Vagina (tissue), 2 donors: ENCODE measurements at places on chromosomes 12 and 14.
A peak's percentile ranks its signal among the peaks of the same experiment; 100 is the strongest.

DNA sequence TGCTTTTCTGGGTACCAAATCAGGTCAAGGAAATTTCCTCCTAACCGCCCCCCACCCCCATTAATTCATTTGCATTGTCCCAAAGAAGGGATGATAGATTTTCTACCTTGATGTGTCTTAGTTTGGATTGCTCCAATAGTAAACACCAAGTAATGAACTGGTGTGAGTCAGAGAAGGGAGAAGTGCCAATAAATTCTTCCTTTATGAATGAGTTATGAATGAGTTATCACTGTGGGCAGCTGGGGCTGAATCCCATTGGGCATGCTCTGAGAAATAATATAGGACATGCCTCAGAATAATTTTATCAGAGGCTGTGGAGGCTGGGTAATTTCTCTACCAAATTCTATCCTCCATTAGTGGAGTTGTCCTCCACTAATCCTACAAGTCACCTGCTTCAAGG lies 277.9 kb upstream of the FLRT2 start:
- DNase-seq = no peak

GRCh38 chr14:73731111-73731510 lies 16.9 kb upstream of the PNMA1 start:
- DNase-seq = no peak

DNA sequence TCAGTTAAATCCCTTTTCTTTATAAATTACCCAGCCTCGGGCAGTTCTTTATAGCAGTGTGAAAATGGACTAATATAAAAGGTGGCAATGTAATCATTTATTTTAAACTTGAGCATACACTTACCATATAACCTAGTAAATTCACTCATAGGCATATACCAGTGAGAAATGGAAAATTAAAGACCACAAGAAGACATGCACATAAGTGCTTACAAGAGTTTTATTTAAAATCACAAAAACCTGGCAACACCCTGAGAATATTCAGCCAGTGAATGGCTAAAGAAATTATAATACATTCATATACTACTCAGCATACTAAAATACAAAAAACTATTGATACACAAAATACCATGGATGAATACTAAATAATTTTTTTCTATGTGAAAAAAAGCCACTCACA lies 1017.5 kb upstream of the TMEM132C start:
- no peak for DNase-seq

DNA sequence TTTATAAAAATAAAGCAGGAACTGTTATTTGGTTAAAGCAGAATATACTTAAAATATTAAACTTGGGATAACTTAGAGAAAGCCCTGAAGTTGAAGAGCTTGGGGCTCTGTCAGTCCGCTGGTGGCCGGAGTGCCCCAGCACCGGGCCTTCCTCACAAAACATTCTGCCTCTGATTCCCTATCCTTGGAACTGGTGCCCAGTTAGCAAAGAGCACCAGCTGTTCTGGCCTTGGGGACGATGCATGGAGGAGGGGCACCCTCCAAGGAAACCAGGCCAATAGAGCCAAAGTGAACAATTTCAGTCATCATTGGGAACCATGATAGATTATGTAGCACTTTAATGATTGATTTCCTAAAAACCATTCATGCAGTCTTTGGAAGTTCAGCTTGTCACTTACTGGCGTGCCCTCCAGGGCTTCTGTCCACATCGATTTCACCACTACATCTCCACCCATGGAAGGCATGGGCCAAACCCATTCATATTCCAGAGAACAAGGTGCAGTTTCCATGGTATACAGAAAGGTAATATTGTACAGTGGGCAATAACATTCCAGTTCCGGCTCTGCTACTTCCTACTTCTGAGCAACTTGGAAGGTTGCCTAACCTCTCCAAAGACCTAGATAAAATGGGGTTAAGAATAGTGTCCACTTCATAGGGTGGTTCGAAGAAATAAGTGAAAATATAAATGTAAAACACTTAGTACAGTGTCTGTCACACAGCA lies 145.9 kb downstream of the ETV6 start:
- DNase-seq = no peak

- DNase-seq = no peak
Observed at GRCh38 chr14:26841326-26841725, 243.5 kb upstream of the NOVA1 start.

- no peak for DNase-seq
Observed at GRCh38 chr12:3389986-3390385, 101.0 kb upstream of the PRMT8 start.

GRCh38 chr14:54481695-54482094 lies 7.1 kb downstream of the GMFB start:
- DNase-seq = no peak

- DNase-seq = no peak
Observed at GRCh38 chr12:104494137-104494792, 37.5 kb downstream of the CHST11 start.

DNA sequence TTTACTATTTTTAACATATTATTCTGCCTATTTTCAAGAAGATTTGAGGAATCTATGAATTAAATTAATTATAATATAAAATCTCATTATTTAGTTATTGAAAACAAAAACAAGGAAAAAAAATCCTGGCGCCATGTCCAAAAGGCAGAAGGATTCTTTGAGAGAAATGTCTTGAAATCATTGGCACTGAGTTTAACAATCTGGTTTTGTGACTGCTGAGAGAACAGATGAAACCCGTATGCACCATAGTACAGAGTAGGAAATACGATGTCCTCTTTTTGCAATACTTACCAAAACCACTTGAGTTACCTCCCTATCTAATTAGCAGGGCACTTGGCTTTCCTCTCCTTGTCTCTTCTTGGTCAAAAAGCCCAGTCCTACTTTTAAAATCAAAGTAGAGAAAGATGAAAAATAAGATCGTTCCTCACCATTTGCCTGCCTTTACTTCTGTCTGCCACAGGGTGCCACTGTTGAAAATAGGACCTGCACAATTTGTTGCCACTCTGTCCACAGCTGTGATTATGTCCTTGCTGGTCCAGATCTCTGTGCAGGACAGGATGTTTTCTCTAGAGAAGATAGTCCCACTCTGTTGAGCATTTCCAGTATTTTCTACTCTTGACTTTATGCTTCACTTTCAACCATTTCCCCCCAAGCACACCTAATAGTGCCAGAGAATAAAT lies 179.7 kb downstream of the PDZRN4 start:
- DNase-seq = no peak

DNA sequence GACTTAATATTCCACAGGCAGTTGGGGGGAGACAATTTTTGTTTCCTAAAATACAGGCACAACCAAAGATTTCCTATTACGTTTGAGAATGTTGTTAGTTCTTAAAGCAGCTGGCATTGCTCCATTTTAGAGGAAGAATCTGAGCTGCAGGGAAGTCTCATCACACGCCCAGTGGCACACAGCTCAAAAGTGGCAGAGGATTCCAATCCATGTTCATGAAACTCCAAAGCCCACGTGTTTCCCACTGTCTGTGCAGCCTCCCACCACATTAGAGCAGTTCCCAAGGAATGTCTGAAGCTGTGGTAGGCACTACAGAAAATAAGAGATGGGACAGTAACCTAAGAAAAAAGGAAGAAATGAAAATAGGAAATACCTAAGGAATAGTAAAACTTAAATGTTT lies 6.1 kb upstream of the IL26 start:
- no peak for DNase-seq

DNA sequence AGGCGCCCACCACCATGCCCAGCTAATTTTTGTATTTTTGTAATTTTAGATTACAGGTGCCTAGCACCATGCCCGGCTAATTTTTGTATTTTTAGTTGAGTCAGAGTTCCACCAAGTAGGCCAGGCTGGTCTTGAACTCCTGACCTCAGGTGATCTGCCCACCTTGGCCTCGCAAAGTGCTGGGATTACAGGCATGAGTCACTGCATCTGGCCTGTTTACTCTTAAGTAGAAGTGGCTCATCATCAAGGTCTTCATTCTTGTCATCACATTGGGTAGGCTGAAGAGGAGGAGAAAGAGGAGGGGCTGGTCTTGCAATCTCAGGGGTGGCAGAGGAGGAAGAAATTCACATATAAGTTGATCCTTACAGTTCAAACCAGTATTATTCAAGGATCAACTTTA lies 152.4 kb upstream of the ATP2B1 start:
- DNase-seq = no peak

GRCh38 chr14:103372552-103373304 lies 12.5 kb upstream of the MARK3 start:
- DNase-seq = no peak

GRCh38 chr12:103197725-103198388 lies 240.4 kb downstream of the ASCL1 start:
- no peak for DNase-seq

DNA sequence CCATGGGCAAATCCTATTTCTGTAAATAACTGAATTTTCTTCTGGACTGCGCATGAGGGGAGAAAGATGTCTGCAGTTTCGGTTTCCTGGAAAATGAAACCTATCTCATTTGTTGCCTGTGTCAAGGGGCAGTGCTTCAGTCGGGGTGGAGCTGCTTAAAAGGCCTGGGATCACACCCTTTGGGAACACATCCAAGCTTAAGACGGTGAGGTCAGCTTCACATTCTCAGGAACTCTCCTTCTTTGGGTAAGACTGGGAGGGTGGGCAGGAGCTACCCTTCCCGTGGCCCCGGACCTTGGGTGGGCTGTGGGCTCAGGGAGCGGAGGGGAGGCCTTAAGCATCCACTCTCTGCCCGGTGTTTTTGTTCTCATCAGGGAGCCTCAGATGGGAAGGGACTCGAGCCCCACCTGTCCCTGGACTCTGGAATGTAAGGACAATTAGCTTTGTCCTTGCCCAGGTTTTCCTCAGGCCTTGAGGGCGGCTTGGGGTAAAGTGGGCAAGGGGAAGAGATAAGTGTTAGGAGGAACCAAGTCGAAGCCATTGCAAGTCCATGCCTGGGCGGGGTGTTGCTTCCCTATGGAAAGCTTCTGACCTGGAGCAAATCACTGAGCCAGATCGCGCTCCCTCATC lies at the start of gene IFI27:
Gene IFI27 (plus strand): TSS at position 185 of the 630 bp plus-strand sequence.
- peak; percentile 91 for DNase-seq

- DNase-seq = no peak
Observed at GRCh38 chr12:97616946-97617345, 154.3 kb downstream of the RMST start.

- DNase-seq = no peak
Observed at GRCh38 chr12:6052940-6053329, 71.5 kb downstream of the VWF start.

GRCh38 chr12:51025338-51025835 lies 797 bp downstream of the SLC11A2 start:
- no peak for DNase-seq

GRCh38 chr12:11595080-11595479 lies 54.4 kb upstream of the ETV6 start:
- no peak for DNase-seq

GRCh38 chr12:57027011-57027804 lies 10.9 kb upstream of the TAC3 start:
- DNase-seq = no peak

DNA sequence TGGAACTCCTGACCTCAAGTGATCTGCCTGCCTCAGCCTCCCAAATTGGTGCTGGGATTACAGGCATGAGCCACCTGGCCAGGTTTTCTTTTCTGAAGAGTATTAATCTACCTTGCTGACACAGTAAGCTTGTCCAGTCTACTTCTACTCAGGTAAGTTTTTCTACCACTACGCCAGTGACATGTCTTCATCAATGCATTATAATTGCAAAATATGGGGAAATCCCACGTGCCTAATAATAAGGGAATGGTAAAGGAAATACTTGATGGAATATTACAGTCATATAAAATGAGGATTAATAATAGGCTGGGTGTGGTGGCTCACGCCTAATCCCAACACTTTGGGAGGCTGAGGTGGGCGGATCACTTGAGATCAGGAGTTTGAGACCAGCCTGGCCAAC lies 62.3 kb downstream of the RAB35 start:
- no peak for DNase-seq

DNA sequence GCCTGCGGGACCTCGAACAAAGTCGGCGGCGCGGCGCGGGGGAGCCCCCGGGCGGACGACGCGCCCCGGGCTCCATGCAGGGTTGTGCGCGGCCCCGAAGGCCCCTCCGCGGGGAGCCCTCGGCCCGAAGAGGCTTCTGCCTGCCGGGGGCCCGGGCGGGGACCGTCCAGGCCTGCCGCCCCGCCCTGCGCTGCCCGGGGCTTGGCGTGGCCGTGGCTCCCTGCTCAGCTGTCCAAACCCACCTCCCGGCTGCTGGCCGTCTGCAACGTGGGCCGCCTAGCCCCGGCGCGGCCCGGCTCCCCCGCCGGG lies 670 bp downstream of the DYRK2 start:
- no peak for DNase-seq

DNA sequence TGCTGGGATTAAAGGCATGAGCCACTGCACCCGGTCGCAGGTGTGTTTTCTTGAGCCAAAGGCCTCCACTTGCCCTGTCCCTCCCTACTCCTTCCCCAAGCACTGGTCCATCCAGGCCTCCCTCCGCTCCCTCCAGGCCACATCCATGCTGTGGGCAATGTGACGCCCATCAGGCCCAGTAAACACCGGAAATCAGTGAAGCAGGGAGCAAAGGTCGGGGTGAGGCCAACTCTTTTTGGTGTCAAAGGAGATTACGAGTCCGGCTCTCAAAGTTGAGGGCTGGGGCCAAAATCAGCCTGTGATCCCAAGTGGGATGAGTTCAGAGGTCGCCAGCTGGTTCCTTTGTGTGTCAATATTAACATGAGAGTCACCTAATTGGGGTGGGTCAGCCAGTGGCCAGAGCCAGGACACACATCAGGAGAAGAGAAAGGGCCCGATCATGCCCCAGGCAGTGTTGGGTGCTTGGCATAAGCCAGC lies 195.7 kb downstream of the RBM19 start:
- no peak for DNase-seq

DNA sequence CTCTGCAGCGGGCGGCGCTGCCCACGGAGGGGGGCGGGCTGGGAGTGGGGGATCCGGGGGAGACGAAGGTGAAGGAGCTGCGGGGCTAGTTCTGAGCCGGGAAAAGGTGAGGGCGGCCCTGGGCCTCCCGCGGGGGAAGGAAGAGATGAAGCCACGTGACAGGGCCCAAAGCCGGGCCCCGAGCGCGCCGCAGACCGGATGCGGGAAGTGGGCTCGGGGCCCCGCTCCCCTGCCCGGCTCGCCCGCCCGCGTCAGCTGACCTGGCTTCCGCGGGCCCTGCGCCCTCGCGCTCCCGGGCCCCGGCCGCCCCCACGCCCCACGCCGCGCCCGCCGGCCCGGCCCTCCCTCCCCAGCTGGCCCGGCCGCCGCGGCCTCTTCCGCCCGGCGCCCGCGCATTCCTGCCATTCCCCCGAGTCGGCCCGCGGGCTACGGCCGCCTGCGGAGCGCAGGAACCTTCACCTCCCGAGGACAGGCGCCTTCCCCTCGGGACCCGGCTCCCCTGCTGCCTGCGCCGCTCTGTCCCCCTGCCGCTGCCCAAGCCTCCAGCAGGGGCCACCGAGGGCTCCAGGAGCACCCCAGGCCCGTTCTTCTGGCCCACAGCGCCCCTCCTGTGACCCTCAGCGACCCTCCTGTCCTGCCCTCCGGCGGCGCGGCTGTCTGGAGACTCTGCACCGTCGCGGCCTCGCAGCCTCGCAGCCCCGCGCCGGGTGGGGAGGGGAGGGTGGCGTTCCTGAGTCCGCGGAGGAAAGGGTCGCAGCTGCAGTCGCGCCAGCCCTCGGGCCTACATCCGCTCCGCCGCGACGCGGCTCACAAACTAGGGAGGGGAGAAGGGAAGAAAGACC lies 20.4 kb downstream of the NINJ2 start:
- no peak for DNase-seq

- no peak for DNase-seq
Observed at GRCh38 chr12:116609319-116610114, 50.3 kb downstream of the MAP1LC3B2 start.
